ENCODE measurements at places on chromosomes 13 and 19.

DNA sequence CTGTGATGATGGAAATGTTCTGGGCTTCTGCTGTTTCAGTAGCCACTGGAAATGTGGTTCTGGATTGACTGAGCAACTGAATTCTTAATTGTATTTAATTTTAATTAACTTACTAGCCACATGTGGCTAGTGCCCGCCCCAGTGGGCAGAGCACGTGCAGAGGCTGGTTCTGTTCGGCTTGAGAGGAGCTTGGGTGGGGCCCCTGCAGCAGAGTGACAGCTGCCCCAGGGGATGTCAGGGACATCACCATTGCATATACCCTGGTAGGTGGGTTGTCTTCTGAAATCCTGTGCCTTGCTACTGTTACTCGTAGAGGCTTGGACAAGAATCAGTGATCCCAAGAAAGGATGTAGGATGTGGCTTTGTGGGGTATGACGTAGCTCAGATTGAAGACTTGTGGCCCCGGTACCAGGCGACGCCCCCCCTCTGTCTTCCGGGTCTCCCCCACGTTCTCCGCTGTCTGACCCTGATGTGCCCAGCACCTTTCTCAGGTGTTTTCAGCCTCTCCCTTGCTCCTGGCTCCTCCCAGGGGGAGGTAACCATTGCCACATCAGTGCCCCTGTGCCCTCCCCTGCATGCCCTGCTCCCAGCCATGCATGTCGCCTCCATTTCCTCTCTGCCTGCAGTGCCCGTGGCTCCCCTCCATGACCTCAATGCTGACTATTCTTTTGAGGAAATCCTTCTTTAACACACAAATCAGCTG lies 102.6 kb upstream of the RNF113B start:
- no peak for DNase-seq

- no peak for DNase-seq
These were observed 33.5 kb upstream of the SIN3B start for GRCh38 chr19:16795731-16796130.

- DNase-seq = no peak
These were observed 72.7 kb downstream of the ZNF254 start for GRCh38 chr19:24159707-24160106.

DNA sequence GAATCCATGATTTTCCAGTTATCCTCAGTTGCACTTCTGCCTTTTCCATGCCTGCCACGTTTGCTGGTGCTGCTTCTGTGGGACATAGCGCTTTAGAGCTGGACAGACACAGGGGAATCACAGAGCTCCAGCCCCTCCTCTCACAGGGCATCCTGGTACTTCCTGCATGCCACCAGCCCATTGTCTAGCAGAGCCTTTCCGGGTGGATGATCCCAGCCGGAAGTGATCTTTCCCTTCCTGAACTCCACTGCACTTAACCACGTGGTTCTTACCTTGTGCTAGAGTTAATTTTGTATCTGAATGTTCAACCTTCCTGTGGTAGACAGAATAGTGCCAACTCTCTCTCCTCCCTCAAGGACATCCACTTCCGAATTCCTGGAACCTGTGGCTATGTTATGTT lies 12.6 kb upstream of the OLFM4 start:
- no peak for DNase-seq

DNA sequence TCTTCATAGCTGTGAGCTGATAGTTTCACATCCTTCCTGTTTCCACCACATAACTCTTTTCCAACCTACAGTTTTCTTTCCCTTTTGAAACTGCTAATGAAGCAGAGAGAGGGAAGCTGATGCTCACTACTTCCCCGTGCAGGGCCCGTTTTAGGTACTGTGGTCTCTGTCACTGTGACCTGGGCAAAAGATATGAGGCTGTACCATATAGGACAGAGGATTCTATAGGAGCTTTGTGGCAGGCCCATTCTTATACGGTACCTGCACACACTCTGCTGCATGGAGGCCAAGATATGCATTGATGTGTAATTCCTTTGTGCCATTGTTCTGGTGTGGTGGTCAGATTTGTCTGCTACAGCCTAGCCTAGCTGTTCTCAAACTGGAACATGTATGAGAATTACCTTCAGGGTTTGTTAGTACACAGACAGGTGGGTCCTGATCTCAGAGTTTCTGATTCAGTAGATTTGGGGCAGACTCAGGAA lies 577.3 kb downstream of the LMO7 start:
- DNase-seq = no peak

DNA sequence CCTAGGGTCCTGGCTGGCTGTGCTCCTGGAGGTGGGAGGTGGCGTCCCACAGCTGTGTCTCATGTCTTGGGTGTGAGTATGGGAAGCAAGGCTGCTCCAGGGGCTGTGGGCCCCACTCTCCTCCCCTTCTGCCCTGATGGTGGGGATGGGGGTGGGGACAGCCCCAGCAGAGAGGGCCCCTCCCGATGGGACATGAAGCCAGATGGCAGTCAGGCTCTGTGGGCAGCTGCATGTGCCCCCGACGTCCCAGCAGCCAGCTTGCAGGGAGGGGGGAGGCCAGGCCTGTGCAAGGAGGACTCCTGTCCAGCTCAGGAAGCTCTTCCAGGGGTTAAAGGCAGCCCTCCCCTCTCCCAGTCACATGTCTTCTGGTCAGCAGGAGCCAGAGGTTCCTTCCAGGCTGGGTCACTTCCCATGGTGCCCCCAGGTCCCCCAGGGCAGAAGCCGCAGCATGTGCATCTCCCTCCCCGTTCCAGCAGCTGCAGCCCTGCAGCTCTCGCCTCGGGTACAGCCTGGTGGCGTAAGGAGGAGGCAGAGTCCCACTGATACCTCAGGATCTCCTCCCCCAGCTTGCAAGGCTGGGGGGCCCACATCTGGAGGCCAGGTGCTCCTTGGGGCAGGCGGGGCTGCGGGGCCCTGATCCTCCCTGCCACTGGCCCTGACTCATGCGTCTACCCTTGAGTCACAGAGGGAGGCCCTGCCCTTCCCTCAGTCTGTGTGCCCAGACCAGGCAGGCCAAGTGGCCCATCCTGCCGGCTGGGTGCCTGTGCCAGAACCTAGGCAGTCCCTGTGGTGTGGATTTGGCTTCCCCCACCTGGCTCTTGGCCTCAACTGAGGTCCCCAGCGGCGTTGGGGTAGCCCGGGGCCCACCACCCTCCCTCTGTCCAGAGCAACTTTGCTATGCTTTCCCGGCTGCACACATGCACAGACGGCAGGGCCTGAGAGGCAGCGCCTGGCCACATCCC lies 13.0 kb downstream of the YIPF2 start:
- DNase-seq = no peak

- DNase-seq = no peak
These were observed 217.2 kb upstream of the HTR2A start for GRCh38 chr13:47114030-47114429.

DNA sequence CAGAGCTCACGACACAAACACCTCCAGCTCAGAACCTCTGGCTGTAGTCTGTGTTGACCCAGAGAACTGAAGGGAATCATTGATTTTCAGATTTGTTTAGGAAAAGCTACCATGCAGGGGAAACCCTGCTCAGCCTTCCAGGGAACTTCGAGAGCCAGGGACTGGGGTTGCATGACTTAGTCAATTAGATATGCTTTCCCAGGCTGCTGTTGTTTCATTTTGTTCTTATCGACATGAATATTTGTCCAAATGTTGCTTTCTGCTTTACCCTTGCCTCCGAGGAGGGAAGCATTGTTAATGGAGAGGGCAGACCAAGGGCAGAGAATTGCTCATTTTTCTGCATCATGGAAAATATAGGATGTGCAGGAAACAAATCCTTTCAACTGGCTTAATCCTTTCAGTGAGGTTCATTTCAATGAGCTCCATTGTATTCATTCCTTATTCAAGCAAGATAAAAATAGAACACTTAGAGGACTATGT lies 82.5 kb downstream of the KLF5 start:
- DNase-seq = no peak

DNA sequence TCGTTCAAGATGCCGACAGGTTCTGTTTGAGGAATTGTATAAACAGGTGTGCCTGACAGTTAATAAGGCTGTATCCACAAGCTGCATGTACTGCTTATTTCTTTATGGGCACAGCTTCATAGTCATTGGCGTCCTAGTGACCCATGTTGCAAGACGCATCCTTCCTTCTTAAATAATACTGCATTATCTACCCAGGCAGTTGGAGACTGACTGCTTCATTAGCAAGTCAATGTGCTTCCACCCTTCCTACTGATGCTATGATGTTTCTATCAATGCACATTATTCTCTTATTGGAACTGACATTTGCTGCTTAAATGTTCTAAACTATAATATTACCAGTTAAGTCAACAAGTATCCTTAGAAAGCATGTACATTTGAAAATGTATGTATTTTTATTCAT lies 950.0 kb upstream of the MIR17HG start:
- DNase-seq = no peak

DNA sequence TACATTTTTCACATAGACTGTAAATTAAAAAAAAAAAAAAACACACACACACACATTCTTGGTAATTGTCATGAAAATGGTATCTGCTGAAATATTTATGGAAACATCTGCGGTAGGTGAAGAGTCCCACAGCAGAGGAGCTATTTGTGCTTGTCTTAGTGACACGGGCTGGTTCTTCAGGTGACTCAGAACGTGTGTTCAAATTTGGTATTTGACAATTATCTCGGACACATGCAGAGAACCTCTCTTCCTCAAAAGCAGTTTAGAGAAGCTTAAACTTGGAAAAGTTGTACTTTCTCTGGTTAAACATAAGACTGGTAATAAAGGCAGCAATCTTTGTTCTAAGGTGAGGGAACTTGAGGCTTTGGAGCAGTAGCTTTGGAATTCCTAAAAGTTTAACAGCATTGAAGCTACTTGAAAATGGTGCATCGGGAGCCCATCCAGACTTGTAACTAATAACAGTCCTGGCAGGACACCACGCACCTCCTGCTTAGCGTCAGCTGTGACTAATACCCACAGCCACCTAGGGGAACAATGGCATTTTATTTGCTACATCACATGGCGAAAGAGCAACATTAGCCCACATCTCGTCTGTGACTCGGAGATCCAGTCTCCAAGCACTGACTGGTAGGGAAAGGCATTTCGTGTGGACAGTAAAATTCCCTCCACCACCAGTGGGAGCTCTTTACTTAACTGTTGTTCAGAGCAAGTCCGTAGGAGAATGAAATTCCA lies 1505.1 kb upstream of the SLC10A2 start:
- no peak for DNase-seq

- DNase-seq = no peak
These were observed 2.6 kb upstream of the TSHZ3 start for GRCh38 chr19:31351855-31352195.

DNA sequence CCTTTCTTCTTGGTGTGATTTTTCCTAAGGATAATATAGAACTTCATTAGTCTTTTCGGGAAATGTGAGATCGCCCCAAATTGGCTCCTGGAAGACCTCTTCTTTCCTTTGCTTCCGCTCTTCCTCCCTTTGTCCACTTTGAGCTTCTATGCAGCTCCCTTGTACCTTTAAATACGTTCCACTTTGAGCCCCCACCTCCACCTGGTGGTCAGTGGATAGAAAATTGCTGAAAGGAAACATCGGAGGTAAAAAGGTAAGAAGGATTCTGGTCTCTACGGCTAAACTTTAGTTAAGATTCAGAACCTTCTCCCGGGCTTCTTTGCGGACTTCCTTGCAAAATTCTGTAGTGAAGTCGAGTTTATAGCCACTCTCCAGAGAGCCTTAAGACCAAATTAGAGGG lies 55.0 kb upstream of the TM9SF2 start:
- DNase-seq = no peak

DNA sequence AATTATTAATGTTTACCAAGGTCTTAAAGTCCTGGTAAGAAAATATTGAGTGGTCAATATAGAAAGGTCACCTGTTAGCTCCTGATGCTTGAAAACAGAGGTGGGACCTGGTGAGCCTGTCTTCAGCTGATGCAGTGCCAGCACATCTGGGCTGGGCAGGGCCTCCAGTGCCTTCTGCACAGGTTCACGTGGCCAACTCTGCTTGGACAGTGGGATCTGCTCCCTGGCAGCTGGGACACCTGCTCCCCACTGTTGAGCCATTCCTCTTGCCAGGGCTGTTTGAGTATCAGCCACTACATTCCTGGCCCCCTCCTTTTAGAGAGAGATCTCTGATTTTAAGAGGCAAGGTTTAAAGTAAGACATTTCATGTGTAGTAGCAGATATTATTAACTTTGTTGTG lies 135.0 kb downstream of the TM9SF2 start:
- DNase-seq = no peak

DNA sequence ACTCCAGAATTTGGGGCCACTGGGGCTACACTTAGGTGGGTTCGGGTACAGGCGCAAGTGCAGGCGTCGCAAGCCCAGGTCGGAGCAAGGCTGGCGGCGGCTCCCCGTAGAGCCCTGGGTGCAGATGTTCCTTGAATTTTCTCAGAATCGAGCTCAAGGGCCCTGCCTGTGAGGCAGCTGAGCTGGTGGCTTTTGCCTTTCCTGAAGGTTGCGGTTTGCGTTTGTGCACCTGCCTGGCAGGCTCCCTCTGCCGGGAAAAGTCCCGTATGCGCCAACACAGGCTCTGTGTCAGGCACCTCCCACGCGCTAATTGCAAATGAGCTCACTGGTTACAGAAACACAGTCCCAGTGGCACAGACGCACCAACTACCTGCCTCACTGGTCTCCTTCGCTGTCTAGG lies 5.9 kb downstream of the DOHH start:
- DNase-seq = peak; percentile 69

GRCh38 chr13:82364525-82364924 lies 1517.7 kb downstream of the SLITRK1 start:
- no peak for DNase-seq

GRCh38 chr13:36480726-36481427 lies 48.6 kb downstream of the CCNA1 start:
- no peak for DNase-seq

GRCh38 chr19:4080473-4080872 lies 13.8 kb upstream of the ZBTB7A start:
- no peak for DNase-seq

- DNase-seq = no peak
These were observed 14.8 kb downstream of the TBC1D4 start for GRCh38 chr13:75467040-75467728.

DNA sequence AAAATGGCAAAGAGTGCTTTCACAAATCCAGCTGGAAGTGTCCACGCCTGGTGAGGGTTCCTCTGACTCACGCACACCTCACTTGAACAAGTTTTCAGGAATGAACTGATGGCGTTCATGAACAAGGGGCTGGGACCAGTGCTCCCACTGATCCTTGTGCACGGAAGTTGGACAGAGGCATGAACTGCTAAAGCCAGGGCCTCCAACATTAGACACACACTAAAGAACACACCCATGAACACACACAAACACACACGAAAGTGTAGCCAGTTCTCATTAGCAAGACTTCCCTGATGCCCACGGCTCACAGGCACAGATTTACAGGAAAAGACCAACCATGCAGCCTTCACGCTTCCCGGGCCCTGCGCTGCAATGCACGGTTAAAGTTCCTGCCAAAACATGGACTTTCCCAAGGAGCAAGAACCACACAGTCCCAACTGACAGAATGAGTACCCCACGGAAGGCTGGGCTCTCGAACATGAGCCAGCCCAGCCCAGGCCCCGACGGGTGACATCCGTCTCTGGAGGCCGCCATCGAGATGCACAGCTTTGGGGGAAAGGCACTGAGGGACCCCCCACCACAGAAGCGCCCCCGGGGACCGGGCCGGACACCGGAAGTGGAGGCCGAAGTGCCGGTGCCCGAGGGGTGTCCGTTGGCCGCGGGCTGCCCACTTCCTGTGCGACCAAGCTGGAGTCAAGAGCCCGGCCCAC lies 808 bp downstream of the DNMT1 start:
- DNase-seq = peak; percentile 19

Data from stimulated activated CD4-positive, alpha-beta T cell treated with anti-CD3 and anti-CD28 coated beads, Interleukin-2, amount 100 ng/mL, for 24 hours (primary cell).